ENCODE measurements at places on chromosomes 11 and 22. TPM values are rescaled to one million over a fixed set of nuclear protein-coding genes. Genes with fewer than 3 reads are reported as not detected.

CARD10 gene
- 2.7 TPM for total RNA-seq

SIAE gene
- 4.5 TPM for total RNA-seq

SYNGR1 gene
- 49.5 TPM for total RNA-seq

IGF2 gene
- total RNA-seq, result 21.5 TPM

WNT11 gene
- total RNA-seq, result 0.37 TPM

MRGPRX4 gene
- total RNA-seq, result not detected

CALCA gene
- not detected for total RNA-seq

OR2AG2 gene
- 0.78 TPM for total RNA-seq

MN1 gene
- 0.91 TPM for total RNA-seq

JAML gene
- not detected for total RNA-seq

EHF gene
- not detected for total RNA-seq

TMPRSS5 gene
- total RNA-seq, result 1.3 TPM

WT1 gene
- total RNA-seq, result not detected

SCO2 gene
- total RNA-seq, result 4.8 TPM

PRR33 gene
- total RNA-seq, result not detected

C11orf87 gene
- total RNA-seq, result 0.27 TPM

LRRC32 gene
- total RNA-seq, result 0.39 TPM

MYOD1 gene
- total RNA-seq, result not detected

SEPTIN3 gene
- 216 TPM for total RNA-seq

MAJIN gene
- not detected for total RNA-seq

KCNJ11 gene
- 1.2 TPM for total RNA-seq

OR52I1 gene
- 0.27 TPM for total RNA-seq

SHANK3 gene
- 20.4 TPM for total RNA-seq

RFPL1 gene
- not detected for total RNA-seq

DGAT2 gene
- total RNA-seq, result 0.76 TPM

PCNX3 gene
- 43.3 TPM for total RNA-seq

KCTD14 gene
- 0.32 TPM for total RNA-seq

GNG3 gene
- 266 TPM for total RNA-seq

GPR137 gene
- total RNA-seq, result 52.5 TPM
